ENCODE measurements at places on chromosomes 1 and 21.

- no peak for DNase-seq
These were observed 29.3 kb upstream of the DDAH1 start for GRCh38 chr1:85494074-85494903.

- DNase-seq, result no peak
These were observed 43.4 kb upstream of the RHOU start for GRCh38 chr1:228691926-228692325.

DNA sequence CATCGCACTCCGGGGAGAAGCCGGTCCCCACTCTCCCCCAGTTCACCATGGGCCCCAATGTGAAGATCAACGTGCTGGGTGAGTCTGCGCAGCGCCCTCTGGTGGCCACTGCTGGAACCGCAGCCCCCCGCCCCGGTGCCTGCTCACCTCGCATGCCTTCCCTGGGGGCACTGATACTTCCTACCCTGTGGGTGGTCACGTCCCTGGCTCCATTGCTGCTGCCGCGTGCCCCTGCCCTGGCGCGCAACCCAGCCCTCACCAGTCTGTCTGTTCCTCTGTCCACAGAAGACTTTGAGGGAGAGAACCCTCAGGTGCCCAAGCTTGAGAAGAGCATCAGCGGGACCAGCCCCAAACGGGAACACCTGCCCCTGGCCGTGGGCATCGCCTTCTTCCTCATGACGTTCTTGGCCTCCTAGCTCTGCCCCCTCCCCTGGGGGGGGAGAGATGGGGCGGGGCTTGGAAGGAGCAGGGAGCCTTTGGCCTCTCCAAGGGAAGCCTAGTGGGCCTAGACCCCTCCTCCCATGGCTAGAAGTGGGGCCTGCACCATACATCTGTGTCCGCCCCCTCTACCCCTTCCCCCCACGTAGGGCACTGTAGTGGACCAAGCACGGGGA lies 7.6 kb downstream of the EFNA3 start:
- DNase-seq, result no peak

DNA sequence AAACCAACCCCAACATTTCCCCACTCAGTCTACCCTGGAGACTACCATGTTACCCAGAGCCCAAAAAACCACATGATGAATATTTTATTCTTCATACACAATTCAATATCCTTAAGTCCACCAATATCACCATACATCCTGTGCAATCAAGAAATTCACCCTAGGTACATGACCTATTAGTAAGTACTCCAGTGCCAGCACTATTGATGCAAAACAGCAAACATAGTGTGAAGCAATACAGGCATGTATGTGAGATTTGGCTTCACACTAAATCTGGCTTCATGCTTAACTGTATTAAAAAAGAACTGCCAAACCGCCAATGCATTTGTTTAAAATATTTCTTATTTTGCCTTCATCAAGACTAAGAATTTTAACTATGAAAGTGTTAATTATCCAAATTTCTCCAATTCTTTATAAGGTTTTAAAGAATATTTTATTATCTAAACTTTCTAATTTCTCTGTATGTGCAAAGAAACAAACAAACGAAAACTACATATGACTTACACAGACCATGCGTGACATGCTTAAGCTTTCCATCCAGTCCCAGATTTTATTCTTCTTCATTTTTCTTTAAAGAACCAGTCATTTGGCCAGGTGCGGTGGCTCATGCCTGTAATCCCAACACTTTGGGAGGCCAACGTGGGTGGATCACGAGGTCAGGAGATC lies 22.4 kb upstream of the TMEM125 start:
- DNase-seq, result no peak

DNA sequence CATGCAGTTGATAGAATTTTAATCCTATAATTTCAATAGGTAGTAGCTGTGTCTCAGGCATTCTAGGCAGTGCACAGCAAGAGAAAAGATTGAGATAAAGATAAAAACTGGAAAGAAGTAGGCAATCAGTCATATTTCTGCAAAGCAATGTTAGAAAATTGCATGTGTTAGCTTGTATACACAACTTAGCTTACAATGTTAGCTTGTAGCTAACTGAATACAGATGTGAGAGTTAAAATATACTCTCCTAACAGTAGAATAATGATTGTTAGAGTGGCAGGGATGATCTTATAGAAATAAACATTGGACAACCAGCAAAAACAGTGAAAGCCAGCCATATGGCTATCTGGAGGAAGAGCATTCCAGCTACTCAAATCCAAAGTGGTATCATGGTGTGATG lies 29.0 kb downstream of the PTPRC start:
- no peak for DNase-seq
